ENCODE measurements at places on chromosomes 7 and 10.

GRCh38 chr10:52814506-52814905, 41.9 kb upstream of the MBL2 start:
- no peak for DNase-seq

- no peak for DNase-seq
Observed at GRCh38 chr10:101022967-101023705, 7.8 kb downstream of the PDZD7 start.

GRCh38 chr10:27771231-27771630, 25.6 kb upstream of the MKX start:
- no peak for DNase-seq

DNA sequence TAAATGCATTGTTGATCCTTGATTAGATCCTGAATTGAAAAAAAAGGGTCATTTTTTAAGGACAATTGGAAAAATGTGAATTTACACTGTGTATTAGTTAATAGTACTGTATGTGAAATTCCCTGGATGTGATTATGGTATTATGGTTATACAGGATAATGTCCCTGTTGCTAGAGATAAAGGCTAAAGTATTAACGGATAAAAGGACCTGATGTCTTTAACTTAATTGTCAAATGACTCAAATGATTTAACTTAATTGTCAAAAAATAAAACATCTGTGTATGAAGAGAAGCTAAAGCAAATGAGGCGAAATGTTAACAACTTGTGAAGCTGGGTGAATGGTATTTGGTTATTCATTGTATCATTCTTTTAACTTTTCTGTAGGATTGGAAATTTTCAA, 48.8 kb downstream of the SUFU start:
- no peak for DNase-seq

GRCh38 chr7:50539725-50540124, 25.5 kb downstream of the DDC start:
- no peak for DNase-seq

DNA sequence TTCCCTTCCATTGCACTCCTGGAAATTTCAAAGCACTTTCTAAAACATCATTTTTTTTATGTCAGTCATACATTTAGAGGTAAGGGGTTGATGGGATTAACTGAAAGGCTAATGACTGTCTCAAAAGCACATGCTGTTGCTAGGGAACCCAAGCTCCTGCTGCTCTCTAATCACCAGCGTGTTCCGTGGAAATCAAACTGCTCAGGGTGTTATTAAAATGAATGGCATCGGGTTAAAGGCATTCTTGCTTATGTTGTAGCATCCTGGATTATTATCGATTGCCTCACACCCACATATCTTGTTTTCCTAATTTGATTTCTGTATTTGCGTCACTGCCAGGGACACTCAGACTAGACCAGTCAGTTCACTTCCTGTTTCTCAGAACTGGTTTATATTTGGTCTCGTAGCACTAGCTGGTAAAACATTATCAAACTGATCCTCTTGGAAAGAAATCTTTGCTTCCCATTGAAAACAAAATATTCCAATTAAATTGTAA, 216.5 kb upstream of the MKLN1 start:
- DNase-seq, result no peak

DNA sequence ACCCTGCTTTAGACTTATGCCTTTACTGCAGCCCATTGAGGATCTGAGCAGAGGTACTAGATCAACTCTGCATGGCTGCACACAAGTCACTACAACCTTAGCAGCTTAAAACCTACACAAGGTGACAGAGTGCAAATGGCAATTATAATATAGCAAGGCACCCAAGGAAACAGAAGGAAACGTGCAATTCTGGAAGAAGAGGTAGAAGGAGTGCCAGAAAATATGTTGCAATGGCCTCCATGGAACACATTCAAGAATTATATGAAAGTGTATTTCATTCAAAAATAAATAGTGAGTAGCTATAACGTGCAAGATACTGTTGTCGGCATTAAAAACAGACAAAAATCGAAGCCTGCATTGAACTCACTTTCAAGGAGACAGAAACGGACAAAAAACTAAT, 2.9 kb upstream of the AKR1C8 start:
- DNase-seq, result no peak

GRCh38 chr7:16419859-16420258, 1.5 kb downstream of the CRPPA start:
- no peak for DNase-seq

DNA sequence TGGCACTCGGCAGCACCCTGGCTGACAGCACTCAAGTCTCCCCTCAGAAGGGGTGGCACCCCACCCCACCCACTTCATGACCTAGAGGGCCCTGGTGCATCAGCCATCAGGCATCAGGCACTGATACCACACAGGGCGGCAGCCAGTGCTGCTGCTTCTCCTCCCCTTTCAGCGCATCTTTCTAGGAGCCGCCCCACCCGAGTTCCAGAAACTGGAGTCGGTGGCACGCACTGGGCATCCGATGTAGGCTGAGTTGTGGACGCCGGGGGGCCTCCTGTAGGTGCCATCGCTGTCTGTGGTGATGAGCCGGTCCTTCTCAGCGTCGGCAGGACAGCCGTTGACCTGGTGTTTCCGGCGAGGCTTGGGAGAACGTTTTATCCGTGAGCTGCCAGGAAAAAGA, 69.7 kb upstream of the ATP6V0A4 start:
- no peak for DNase-seq

DNA sequence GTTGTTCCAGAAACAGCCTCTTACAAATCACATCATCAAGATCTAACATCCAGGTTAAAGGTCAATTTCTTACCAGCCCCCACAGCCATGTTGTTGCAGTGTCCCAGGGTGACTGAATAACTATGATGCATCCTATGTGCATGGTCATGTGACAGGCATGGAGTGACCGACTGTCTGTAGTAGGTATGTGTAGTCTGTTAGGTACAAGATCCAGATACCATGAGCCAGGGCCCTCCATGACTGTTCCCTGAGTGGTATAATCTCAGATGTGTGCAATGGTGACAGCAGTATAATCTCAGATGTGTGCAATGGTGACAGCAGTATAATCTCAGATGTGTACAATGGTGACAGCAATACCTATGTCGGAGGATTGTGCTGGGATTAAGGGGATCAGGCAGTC, 8.8 kb downstream of the CDHR3 start:
- DNase-seq, result no peak
